Activated CD4-positive, alpha-beta T cell treated with anti-CD3 and anti-CD28 coated beads for 36 hours (primary cell): ENCODE measurements at places on chromosomes 7 and 10.

DNA sequence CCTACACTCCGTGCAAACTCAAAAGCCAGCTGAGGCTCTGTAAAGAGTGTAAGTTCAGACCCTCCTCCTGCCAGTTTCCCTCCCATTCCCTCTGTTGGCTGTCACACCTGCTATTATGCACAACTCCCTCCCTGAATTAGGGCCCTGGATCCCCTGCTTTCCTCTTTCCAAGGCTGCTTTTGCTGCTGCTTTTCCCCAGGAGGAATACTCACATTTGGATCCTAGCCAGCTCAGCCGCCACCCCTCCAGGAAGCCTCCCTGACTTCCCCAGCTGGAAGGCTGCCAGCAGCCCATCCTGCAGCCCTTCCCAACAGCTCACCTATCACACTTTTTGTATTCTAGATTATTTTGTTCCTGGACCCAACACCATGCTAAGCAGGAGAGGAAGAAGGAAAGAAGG is 40.9 kb upstream of the WDR11 start:
- DNase-seq = no peak

GRCh38 chr7:30447466-30447865 is 31.1 kb downstream of the NOD1 start:
- no peak for DNase-seq

GRCh38 chr7:44762726-44763522 is 14.3 kb downstream of the ZMIZ2 start:
- no peak for DNase-seq

GRCh38 chr7:80984619-80985018 is 65.8 kb upstream of the SEMA3C start:
- no peak for DNase-seq

- no peak for DNase-seq
These were observed 27.8 kb downstream of the SLC26A5 start for GRCh38 chr7:103418241-103418640.

DNA sequence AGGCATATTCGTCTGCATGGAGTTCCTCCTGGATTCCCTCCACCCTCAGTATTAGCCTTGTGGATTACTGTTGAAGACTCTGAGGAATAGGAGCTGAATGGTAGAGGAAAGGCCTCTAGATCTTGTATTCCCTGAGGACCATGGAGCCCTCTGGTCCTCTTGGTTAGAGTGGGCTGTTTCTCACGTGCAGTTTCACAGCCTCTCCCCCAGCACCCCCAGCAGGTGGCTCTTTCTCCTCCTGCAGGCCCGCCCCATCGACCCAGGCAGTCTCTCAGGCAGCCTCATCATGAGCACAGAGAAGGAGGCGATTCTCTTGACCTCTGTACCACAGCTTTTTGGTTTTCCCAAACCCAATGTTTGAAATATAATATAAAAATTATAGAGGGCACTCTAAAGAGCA is 102.0 kb downstream of the WNT2 start:
- DNase-seq = no peak

- DNase-seq = peak; percentile 74
These were observed 82.3 kb upstream of the ADRB1 start for GRCh38 chr10:113961182-113962031.

- DNase-seq = no peak
These were observed 42.3 kb downstream of the PRKCQ start for GRCh38 chr10:6537770-6538169.

GRCh38 chr10:69232736-69233480 is 12.8 kb downstream of the HKDC1 start:
- peak; percentile 37 for DNase-seq

GRCh38 chr10:29809383-29809782 is 174.6 kb upstream of the SVIL start:
- DNase-seq = no peak

DNA sequence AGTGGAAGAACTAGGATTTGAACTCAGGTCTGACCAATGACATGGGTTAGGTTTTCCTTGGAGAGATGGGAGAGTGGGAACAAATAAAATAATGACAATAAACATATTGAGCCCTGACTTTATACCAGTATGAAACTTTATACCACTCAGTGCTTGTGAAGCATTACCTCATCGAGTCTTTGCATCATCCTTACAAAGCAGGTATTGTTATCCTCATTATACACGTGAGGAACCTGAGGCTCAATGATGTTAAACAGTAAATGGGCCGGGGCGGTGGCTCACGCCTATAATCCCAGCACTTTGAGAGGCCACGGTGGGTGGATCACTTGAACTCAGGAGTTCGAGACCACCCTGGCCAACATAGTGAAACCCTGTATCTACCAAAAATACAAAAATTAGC is 47.7 kb downstream of the HHEX start:
- DNase-seq = no peak

GRCh38 chr10:25451401-25451800 is 276.6 kb downstream of the GPR158 start:
- DNase-seq = no peak

GRCh38 chr10:74912682-74913081 is 86.3 kb downstream of the KAT6B start:
- DNase-seq = no peak

DNA sequence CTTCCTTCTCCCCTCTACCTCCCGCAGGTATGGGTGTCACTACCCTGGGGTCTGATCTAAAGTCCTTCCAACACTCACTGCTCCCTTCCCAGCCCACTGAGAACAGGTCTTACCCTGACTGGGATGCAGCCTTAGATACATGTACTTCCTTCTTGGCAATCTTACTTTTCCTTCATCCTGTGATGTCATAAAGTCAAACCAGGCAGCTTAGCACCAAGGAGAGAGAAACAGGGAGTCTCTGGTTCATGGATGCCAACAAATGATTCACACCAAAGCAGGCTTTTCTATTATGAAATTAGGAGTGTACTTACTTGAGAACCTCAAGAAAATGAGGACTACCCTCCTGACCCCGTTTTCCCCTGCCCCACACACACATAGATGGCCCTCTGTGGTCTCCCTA is 111.0 kb upstream of the KMT2E start:
- no peak for DNase-seq

GRCh38 chr7:70833726-70834125 is 298.2 kb upstream of the GALNT17 start:
- no peak for DNase-seq

DNA sequence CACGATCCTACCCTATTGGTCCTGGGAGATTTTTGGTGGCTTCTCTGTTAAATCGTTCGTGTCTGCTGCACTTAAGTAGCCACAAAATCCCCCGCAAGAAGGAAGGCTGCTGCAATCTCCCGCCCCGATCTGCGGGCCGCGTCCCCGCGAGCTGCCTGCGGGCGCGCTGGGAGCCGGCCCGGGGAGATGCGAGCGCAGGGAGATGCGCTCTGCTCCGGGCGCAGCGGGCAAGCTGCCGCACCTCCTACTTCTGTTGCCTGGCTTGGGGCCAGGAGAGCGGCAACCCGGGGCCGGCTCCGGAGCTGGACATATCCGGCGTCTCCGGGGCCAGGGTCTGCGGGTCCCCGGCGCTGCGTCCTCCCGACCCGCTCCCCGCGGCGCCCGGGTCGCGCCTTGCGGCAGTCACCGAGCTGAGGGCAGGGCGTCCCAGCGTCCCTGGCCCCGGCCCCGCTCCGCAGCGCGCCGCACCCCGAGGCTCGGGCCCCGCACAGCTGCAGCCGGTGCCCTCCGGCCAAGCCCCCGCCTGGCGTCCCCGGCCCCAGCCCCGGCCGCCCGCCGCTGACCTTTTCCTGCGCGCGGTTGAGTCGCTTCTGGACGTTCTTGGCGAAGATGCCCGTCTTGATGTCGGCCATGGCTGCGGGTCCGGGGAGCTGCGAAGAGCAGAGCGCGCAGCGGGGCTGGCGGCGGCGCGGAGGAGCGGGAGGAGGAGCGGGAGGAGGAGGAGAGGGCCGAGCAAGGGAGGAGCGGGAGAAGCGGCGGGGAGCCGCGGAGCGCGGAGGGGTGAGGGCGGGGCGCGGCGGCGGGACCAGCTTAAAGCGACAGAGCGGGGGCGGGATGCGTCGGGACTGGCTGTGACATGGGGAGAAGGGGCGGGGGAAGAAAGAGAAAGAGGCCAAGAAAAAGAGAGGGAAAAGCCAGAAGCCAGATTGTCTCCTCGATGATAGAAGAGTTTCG is at the start of gene AMPH:
Gene AMPH, minus strand, starts transcription at position 654 of the 954 bp plus-strand sequence. Its CDS starts 22 bp downstream, at position 632.
- DNase-seq = peak; percentile 57

GRCh38 chr7:92206672-92207071 is 27.7 kb upstream of the LRRD1 start:
- no peak for DNase-seq

- peak; percentile 60 for DNase-seq
These were observed 117.0 kb upstream of the ARID5B start for GRCh38 chr10:61784354-61785133.

DNA sequence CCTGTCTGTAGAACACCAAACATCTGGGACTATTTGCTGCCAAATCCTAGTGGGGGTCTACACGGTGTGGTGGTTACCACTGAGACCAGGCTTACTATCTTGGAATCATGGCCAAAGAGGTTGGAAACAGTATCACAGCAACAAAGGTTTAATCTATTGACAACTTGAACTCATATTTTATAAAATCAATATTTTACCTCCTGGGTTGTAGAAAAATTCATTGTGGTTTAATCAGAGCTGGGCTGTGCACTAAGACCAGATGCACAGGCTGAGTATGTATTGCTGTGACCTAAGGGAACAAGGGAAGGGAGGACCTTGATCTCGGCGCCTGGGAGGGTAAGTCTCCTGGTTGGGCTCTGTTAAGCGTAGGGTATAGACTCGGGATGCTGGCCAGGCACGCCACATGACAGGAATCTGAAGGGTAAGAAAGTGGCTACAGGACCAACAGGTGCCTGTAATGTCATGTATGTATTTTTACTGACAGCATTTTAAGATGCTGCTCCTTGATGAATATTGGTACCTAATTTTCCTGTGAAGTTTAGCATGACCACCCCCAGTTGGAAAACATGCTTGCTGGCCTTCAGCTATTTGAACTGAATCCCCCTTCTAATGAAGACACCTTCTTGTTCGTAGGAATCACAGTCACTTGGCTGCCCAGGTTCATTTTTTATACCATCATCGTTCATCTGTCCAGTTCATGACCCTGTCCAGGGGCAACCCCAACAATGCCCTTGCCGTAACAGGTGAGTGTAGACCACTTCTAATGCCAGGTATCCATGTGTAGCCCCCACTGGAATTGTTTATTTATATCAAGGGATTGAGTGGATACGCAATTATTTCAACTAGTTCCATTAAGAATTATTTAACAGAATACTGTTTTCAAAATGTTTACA is 79.5 kb downstream of the EZH2 start:
- DNase-seq = no peak

GRCh38 chr7:18547509-18548187 is 52.1 kb downstream of the HDAC9 start:
- DNase-seq = no peak

DNA sequence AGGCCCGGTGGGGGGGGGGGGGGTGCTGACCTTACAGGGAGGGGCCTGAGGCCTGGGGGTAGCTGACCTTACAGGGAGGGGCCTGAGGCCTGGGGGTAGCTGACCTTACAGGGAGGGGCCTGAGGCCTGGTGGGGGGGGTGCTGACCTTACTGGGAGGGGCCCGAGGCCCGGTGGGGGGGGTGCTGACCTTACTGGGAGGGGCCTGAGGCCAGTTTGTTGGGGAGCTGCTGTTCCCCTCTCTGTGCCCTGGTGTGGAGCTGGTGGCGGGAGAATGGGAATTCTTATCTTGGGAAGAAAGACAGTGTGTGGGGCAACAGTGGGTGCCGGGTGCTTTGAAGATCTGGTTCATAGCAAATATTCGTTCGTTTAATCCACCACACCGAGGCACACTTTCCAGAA is 46.6 kb upstream of the CFAP46 start:
- no peak for DNase-seq

GRCh38 chr10:31694929-31695837 is 233.4 kb downstream of the ARHGAP12 start:
- DNase-seq = no peak

DNA sequence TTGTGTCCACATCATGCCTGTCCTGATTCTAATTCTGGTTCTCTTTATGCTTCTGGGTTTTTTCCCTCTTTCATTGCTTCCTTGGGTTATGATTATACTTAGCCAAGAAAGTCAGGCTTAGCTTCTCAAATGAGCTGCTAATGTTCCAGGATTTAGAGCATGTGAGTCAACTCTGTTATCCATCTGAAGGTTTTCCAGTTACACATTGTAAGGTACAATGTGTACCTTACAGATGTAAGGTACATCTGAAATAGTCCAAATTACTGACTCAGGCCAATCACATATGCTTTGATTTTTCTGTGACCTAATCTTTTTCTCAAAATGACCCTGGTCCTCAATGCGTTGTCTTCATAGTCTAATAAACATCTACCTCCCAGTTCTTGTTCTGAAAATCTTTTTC is 13.3 kb upstream of the MIOS start:
- DNase-seq = no peak

DNA sequence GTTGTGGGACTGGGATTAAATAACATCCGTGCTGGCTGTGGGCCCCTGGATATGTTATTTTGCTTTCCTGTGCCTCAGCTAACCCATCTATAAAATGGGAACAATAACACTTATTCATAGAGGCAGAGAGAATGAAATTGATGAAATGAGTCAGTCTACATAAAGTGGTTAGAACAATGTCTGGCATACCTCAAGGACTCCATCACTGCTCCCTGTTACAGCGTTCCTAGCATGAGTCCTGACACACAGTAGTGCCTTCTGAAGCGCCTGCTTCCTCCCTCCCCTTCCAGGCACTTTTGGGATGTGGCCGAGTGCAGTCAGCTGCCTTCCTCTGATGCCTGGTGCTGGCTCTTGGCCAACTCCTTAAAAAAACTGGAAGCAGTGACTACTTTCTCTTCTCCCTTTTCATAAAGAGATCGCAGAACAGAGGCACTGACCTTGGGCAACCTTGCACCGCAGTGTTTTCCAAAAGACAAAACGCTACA is 108.4 kb upstream of the ZMIZ1 start:
- no peak for DNase-seq

- DNase-seq = peak; percentile 57
These were observed 16.4 kb downstream of the PRKRIP1 start for GRCh38 chr7:102412548-102412947.

- DNase-seq = no peak
These were observed 88.9 kb upstream of the KLF6 start for GRCh38 chr10:3873728-3874461.

DNA sequence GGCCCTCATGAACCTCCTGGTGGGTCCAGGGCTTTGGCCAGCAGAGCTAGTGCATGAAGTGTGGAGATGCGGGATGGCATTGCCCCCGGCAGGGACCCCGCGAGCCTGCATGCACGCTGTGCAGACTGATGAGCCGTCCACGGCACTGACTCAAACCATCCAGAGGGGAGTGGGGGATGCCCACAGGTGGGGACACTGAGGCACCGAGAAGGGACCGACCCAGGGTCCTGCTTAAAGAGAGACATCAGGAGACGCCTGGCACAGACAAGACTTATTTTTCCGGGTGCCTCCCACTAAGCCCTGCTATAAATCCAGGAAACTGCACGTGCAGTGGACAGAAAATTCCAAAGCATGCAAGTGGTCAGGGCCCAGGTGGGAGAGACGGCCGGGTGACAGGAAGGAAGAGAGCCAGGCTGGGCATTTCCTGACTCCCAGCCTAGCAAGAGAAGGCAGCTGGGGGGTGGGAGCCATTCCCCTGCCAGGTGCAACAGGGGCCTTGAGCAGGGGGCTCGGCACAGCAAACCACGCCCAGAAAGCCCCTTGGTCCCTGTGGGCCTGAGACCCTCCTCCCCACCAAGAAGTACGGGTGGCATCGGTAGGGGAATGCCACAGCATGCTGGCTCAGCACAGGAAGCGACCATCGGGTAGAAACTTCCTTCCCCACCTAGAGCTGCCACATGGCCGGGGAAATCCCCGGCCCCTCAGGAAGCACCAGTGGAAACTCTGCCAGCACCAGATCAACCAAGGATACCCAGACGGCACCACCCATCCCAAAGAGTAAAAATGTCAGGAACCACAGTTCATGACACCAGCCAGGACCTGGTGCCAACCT is 91.5 kb downstream of the FOXL3 start:
- DNase-seq = peak; percentile 55

GRCh38 chr10:52563360-52563759 is 209.2 kb downstream of the MBL2 start:
- no peak for DNase-seq
